Breast epithelium (tissue), 4 donors: ENCODE measurements at places on chromosomes 11 and 22. TPM values are rescaled to one million over a fixed set of nuclear protein-coding genes. Genes with fewer than 3 reads are reported as not detected.

Gene HBG1
- not detected for total RNA-seq

DNA sequence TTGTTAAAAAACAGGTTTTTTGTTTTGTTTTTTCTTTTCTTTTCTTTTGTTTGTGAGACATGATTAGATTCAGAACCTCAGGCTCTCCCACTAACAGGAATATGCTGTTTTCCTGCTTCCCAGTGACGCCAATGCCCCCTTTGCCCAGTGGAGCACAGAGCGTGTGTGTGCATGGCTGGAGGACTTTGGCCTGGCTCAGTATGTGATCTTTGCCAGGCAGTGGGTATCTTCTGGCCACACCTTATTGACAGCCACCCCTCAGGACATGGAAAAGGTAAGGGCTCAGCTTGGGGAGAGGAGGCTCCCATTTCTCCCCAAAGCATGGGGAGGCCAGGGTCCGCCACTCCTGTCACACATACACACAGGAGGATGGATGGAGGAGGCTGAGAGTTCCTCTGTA lies 25.0 kb downstream of the CYB5R2 start:
- H3K27me3 ChIP-seq = no peaks in the 10 kb centered on the region
- H3K4me1 ChIP-seq = no peaks in the 10 kb centered on the region

Gene BLID
- total RNA-seq = 2.4 TPM

GRCh38 chr11:44627911-44628729 lies 62.7 kb downstream of the CD82 start:
- H3K4me3 ChIP-seq = no peak overlapping the region
- H3K36me3 ChIP-seq = no peaks in the 10 kb centered on the region
- DNase-seq = no peak
- no peaks in the 10 kb centered on the region for H3K27me3 ChIP-seq
- H3K4me1 ChIP-seq = peaks cover 8% of the 10 kb centered on the region

DNA sequence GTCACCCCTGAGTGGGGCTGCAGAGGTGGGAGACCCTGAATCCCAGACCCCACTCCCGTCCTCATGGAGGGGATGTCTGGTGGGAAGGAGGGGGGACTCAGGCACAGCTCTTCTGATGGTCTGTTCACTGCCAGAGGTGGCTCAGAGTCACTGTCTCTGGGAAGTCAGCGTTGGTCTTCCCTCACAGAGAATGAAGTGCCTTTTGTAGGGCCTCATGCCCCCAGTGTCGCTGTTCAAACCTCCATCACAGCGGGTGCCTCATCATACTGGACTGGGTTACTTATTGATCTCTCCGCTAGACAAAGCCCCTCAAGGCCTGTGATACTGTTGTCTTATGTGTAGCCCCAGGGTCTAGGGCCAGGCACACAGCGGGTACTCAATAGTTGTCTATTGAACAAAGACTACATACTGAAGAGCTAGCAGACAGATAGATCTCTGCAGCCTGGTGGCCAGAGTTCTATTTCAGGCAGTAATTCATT lies 41.3 kb downstream of the CD6 start:
- H3K27ac ChIP-seq = no peak overlapping the region
- no peak for DNase-seq
- H3K4me1 ChIP-seq = no peaks in the 10 kb centered on the region
- no peaks in the 10 kb centered on the region for H3K36me3 ChIP-seq

Gene EFEMP2
- total RNA-seq = 57.0 TPM

DNA sequence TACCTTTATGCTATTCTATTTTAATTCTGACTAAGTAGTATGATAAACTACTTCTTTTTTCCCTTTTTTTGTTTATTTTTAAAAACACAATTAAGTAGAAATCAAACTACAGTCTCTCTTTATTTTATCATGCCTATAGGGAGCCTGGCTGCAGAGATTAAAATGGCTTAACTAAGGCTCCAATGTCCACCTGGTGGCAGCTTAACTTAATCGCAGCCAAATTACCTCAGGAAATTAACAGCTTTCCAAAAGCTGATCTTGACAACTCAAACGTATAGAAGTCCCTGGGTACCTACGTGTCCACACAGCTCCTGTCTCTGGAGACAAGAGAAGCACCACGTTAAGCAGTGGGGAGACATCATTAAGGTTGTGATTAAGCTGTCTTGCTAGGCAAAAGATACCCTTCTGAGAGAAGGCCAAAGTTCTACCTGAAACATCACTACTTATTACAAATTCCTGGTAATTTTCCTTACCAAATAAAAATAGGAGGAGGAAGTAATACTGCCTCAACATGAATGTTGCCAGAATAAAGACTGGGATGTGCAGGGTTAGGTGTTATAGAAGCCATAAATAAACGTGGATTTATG lies 63.2 kb upstream of the SNX19 start:
- H3K36me3 ChIP-seq = no peaks in the 10 kb centered on the region
- H3K27me3 ChIP-seq = no peaks in the 10 kb centered on the region
- H3K27ac ChIP-seq = no peak overlapping the region
- no peak for DNase-seq
- no peaks in the 10 kb centered on the region for H3K4me1 ChIP-seq
- H3K4me3 ChIP-seq = no peak overlapping the region
